Foreskin melanocyte (primary cell): ENCODE measurements at places on chromosomes 12 and 14.

DNA sequence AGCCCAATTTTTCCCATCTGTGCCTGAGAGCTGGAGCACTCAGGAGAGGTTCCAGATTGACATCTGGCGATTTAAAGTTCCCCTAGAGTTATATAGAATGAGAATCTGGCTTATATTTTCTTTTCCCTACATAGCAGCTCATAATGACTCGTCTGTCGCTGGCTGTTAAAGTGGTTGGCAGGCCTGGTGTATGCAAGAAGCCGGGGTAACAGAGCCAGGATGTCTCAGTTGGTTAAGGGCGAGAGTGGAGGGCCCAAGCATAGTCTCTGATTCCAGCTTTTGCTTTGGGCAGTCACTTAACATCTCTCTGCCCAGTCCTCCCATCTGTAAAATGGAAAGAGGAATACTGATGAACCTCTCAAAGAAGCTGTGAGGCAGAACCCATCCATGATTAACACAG is 751.6 kb downstream of the NOVA1 start:
- no peak for DNase-seq

GRCh38 chr12:123085066-123085465 is 65.8 kb downstream of the PITPNM2 start:
- DNase-seq = no peak

GRCh38 chr12:96103067-96103644 is 67.8 kb upstream of the LTA4H start:
- no peak for DNase-seq

DNA sequence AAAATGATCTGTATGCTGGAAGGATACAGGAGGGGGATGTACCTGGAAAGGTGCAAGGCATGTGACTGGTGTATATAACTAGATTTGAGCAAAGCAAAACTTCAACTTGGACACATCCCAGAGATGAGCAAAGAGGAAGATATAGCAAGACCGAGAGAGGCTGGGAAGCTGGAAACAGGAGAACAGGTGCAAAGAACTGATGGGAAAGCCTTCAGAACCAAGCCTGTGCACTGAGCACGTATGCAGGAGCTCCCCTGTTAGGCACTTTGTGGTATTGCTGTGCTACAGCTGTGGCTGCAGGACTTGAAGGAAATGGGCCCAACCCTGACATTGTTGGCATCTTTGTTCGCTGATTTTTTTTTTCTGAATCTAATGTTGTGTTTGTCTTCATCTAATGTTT is 120.7 kb upstream of the PWP1 start:
- DNase-seq = no peak

DNA sequence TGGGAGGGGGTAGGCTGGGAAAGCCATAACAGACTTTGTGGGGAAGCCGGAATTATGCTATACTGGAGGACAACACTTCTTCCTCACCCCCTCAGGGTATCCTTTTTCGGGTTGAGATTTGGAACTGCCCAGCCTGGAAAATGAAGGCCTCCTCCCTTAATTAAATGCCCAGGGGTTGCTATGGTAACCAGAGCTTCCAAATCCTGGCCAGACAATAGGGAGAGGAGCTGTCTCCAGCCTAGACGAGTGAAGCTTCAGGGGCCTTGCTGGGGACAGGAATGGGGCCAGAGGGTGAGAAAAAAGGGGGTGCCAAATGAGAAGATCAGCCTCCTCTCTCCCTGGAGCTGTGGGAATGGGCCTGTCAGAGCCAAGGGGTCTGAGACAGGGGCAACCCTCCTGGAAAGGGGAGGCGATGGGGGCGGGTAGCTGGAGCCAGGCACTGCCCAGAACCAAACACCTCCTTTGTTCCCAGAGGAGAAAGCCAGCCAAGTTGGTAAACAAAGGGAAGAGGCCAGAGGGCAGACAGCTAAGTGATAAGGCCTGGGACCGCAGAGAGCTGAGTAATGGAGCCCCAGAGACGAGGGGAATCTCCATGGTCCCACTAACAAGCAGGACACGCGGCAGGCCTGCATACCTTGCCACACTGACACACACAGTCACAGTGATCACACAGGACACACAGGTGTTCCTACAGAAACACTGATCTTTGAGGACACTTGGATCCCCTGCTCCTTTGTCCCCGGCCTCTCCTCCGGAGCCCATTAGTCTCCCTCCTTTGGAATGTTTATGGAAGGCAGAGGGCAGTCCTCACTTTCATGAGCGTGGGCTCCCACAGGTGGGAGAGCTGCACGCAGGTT is 17.9 kb upstream of the RND1 start:
- no peak for DNase-seq

DNA sequence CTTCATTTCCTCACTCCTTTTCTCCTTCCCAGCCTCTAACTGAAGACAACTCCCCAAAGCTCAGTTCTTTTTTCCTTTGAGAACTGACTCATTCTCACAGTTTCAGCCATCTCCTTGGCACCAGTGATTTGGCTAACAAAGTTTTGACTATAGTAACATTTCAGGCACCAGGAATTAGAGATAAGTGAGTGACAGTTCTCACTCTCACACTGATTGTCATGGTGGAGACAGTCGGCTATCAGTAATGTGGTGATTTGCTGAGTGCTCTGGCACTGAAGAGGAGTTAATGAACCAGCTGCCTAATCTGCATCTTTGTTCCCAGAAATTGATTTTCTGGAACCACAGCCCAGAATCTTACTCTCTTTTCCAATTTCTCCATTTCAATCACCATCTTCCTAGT is 29.5 kb downstream of the HELB start:
- DNase-seq = no peak

DNA sequence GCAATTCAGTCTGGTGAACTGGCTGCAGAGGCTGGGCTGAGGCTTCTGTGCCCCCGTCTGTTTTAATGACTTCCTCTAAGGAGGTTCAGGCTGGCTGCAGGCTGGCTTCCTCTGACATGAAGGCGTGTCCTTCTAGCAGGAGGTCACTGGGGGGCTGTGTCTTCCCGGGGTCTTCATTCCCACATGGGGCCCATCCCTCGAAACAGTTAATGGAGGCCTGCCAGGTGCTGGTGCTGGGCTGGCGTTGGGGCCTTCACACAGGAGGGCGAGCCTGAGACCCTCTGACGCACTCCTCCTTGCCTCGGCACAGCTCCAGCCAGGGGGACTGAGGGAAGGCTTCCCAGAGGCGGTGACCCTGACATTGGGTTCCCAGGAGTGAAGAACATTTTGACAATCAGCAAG is 57.7 kb upstream of the DLK1 start:
- no peak for DNase-seq

DNA sequence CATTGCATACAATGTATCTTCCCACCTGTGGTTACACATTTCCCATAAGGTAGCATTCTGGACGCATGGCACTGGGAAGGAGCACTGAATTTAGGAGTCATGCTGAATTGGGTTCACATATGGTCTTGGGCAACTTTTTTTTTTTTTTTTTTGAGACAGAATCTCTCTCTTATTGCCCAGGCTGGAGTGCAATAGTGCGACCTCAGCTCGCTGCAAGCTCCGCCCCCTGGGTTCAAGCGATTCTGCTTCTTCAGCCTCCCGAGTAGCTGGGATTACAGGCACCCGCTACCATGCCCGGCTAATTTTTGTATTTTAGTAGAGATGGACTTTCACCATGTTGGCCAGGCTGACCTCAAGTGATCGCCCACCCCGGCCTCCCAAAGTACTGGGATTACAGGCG is 13.3 kb downstream of the DIP2B start:
- no peak for DNase-seq

- no peak for DNase-seq
These were observed 62.3 kb downstream of the MGAT4C start for GRCh38 chr12:86193931-86194330.
